Peyer's patch (tissue), 4 donors: ENCODE measurements at places on chromosomes 1 and 21. TPM values are rescaled to one million over a fixed set of nuclear protein-coding genes. Genes with fewer than 3 reads are reported as not detected.
A peak's percentile ranks its signal among the peaks of the same experiment; 100 is the strongest.

GRCh38 chr1:212287261-212287895, 2.2 kb downstream of the PPP2R5A start:
- H3K4me3 ChIP-seq = peak overlapping the region; percentile 84
- no peaks in the 10 kb centered on the region for H3K27me3 ChIP-seq
- no peak for DNase-seq
- H3K27ac ChIP-seq = peak overlapping the region; percentile 99
- H3K36me3 ChIP-seq = no peaks in the 10 kb centered on the region

The MMP23B gene
- 4.1 TPM for total RNA-seq

GRCh38 chr1:151596166-151596953, 15.5 kb upstream of the SNX27 start:
- H3K27ac ChIP-seq = no peak overlapping the region
- DNase-seq = no peak
- H3K4me3 ChIP-seq = no peak overlapping the region
- no peaks in the 10 kb centered on the region for H3K4me1 ChIP-seq
- no peaks in the 10 kb centered on the region for H3K36me3 ChIP-seq
- no peaks in the 10 kb centered on the region for H3K27me3 ChIP-seq

- no peaks in the 10 kb centered on the region for H3K4me1 ChIP-seq
- DNase-seq = peak; percentile 25
- H3K4me3 ChIP-seq = peak overlapping the region; percentile 74
- no peaks in the 10 kb centered on the region for H3K36me3 ChIP-seq
- no peaks in the 10 kb centered on the region for H3K27me3 ChIP-seq
- H3K27ac ChIP-seq = peak overlapping the region; percentile 91
Observed at GRCh38 chr1:207321790-207322645, 540 bp downstream of the CD55 start.
